Adipocyte (in vitro differentiated cells): ENCODE measurements at places on chromosomes 3 and 15.

GRCh38 chr3:195903950-195904290 is 4.4 kb downstream of the TNK2 start:
- no peak for DNase-seq

GRCh38 chr3:187484547-187485295 is 116.5 kb downstream of the RTP4 start:
- DNase-seq = no peak

- no peak for DNase-seq
Measured at GRCh38 chr3:172167892-172168648, 128.7 kb downstream of the FNDC3B start.

DNA sequence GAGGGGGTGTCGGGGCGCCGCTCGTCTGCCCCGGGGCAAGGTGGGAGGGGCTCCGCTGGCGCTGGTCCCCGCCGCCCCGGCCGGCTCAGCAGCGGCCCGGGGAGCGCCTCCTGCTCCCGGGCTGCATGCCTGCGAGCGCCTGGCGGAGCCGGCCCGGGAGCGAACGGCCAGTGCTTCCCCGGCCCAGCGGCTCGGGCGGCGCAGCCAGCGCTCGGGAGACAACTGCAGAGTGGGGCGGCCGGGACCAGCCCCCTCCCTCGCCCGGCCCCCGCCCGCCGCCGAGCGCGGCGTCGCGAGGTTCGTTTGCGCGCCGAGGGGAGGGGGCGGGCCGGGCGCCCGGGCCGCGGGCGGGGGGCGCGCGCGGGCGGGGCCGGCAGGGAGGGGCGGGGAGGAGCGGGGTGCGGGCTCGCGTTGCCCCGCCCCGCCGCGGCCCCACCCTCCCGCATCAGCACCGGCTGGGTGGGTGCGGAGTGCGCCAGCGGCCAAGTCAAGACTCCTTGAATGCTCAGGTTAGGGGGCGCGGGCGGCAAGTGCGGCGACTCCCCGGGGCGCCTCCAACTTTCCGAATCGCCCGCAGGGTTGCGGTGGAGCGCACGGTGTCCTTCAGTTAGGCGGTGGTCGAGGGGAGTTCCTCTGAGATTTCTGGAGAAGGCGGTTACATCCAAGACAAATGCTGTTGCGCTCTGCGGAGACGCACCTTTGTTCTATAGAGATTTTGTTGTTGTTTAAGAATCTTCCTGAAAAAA is at the start of gene RGMA:
Gene RGMA, minus strand, starts transcription at position 231 of the 746 bp plus-strand sequence. CDS start 279 bp downstream, outside the sequence.
- peak; percentile 40 for DNase-seq

DNA sequence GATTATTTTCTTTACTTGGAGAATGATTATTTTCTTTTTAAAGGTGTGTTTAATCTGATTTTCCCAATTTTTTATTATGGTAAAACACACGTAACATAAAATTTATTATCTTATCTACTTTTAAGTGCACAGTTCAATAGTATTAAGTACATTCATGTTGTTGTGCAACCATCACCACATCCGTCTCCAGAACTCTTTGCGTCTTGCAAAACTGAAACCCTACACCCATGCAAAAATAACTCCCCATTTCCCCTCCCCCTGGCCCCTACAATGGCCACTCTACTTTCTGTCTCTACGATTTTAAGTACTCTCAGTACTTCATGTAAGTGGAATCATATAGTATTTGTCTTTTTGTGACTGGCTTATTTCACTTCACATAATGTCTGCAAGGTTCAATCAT is 230.7 kb downstream of the SATB1 start:
- DNase-seq = no peak

DNA sequence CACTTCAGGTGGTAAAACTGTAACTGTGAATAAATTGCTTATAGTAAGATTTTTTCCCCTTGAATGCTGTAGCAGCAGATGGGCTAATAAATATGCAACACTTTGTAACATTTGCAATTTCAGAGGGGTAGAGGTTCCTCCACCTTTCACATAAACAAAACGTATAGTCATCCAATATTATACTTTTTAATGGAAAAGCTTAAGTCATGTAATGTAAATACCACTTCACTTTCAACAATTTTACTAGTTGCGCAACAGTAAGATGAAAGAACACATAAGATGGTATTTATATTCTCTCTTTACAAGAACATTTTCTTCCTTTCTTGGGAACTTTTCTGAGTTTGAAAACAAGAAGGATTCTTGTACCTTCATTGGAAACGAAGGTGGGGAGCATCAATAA is 56.6 kb upstream of the FAM3D start:
- peak; percentile 57 for DNase-seq

DNA sequence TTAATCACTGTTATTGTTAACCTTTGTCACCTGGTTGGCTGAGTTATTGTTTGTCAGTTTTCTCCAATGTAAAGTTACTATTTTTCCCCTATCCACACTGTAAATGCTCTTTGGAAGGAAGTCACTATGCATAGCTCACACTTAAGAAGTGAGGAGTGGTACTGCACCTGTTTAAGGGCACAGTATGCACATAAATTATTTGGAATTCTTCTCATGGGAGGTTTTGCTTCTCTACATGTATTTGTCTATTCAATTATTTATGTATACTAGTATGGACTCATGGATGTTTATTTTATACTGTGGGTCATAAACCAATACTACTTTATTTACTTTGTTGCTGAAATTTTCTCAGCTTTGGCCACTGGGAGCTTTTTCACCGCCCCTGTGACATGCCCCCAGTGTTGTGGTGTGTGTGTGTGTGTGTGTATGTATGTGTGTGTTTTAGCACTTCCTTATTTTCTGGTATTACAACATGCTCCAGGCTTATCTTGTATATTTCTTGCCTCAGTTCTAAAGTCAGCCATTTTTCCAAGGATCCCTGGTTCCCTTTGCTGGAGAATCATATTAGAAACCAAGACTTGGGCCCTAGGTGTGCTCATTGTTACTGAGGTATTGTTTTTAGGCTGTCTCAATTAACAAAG is 290.5 kb downstream of the KBTBD8 start:
- DNase-seq = no peak

- no peak for DNase-seq
Measured at GRCh38 chr3:14867936-14868570, 49.3 kb downstream of the FGD5 start.

DNA sequence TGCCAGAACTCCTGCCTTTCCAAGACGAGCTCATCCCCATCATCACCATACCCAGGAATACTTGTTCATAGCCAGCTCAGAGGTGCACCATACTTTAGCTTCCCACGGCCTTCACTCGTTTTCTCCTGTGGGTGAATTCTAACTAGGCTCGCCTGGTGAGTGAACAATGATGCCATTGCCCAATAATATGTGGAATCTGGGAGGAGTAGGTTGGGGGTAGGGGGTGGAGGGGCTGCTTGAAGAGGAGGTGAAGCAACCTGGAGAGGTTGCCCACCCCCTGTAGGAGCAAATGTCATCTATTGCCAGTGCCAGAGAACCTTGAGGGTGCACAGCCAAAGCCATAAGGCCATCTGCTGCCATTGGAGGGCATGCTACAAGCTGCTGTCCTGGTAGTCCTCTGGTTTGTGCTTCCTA is 592 bp upstream of the ZNF445 start:
- no peak for DNase-seq

- no peak for DNase-seq
Measured at GRCh38 chr3:128889139-128889894, 9.9 kb downstream of the ACAD9 start.

- no peak for DNase-seq
Measured at GRCh38 chr15:65778269-65778668, 13.8 kb downstream of the DENND4A start.

GRCh38 chr15:74270854-74271520 is 34.9 kb downstream of the CCDC33 start:
- DNase-seq = no peak

DNA sequence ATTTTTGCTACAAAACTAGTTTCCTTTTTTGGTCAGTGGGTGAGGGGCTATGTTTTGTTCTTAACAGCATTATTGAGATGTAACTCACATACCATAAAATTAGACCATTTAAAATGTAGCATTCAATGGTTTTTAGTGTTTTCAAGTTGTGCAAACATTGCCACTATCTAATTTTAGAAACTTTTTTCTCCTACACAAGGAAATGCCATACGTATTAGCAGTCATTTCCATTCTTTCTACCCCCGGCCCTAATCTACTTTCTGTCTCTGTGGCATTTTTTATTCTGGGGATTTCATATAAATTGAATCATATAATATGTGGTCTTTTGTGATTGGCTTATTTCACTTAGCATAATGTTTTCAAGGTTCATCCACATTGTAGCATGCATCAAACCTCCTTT is 55.0 kb upstream of the TIPARP start:
- peak; percentile 33 for DNase-seq

DNA sequence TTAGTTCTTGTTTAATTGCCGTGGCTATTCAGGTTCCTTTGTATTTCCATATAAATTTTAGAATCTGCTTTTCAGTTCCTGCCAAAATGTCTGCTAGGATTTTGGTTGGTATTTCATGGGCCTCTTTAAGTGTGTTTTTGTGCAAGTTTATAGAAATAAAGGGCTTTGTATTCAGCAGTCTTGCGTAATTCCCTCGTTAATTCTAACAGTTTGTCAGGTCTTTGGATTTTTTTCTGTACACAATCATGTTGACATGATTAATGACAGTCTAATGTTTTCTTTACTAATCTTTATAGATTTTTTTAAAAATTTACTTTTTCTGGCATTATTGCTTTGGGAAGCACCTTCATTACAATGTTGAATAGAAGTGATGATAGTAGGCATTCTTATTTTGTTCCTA is 120.9 kb downstream of the NEK11 start:
- no peak for DNase-seq

GRCh38 chr3:99845331-99845730 is 27.7 kb downstream of the CMSS1 start:
- DNase-seq = no peak

GRCh38 chr15:99707473-99708270 is 25.6 kb downstream of the LYSMD4 start:
- DNase-seq = peak; percentile 72

DNA sequence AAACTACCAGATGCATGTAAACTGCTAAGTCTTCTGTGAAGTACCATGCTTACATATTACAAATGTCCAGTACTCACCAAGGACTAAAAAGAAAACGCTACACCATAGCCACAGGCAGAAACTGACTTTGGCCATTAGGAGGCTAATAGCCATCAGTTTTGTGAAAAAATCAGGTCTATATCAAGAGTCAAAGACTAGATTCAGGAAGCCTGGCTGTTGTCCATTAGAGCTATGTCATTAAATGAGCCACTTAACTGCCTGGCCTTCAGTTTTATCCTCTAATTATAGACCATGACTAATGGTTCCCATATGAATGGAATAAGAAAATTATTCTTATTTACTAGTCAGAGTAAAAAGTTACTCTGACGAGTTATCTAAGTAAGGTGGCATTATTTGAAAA is 144.1 kb downstream of the VPS13C start:
- DNase-seq = peak; percentile 70

- DNase-seq = peak; percentile 49
Measured at GRCh38 chr3:187943677-187944389, 198.6 kb upstream of the BCL6 start.

DNA sequence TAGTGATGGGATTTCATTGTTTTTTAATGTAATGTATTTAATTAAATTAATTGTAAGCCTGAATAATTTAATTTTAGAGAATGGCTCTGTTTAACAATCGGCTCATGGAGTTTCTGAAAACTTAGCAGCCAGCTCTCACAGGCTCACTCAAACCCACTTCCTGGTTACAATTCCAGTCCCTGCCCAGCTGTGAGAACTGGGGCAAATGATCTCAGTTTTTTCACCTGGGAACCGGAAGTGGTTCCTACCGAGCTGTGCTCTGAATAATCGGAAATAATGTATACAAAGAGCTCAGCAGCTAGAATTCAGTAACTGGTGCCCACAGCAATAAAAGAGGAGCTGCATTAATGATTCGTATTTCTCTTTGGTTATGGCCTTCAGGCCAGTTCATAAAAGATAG is 244.3 kb upstream of the MCTP2 start:
- no peak for DNase-seq

DNA sequence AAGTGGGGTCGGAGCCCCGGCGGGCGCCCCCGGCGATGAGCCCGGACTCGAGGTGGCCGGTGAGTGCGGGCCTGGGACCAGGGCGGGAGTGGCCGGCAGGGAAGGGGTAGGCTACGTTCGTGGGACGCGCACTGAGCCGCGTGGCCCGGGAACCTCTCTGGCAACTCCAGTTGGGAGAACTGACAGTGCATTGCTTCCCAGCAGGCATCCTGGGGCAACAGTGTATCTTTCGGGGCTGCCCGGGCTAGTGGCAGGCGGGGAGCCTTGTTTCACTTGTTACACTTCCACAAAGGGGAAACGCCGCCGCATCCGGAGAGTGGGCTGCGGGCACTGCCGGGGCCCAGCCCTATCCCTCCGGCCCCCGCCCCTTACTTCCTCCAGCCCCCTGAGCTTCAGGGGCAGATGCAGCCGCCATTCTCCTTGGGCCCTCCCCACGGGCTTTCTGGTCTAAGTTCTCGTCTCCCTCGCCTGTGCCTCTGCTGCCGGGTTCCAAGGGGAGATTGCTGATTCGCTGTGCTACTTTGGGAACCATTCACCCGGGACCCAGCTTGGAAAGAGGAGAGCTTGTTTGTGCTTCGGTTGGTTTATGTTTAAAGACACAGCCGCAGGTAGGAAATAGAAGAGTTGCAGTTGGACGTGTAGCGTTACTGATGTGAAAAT is 675 bp downstream of the BRPF1 start:
- DNase-seq = peak; percentile 61

DNA sequence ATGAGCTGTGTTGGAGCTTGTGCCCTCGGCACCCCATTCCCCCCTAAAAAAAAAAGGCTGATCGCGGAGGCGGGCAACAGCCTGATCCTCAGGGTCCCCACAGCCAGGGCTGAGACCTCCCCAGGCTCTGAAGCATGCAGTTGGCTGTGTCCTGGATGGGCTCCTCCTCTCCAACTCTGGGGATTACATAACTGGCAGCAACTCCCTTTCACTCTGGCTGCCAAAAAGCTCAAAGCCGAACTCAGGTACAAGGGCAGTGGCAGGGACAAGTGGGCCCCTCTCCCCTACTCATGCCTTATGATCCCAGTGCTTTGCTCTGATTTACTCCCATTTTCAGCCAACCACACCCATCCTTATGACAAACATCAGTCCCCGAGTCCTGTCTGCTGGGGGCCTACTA is 18.3 kb downstream of the TPRA1 start:
- DNase-seq = no peak

- no peak for DNase-seq
Measured at GRCh38 chr3:188212308-188212969, 58.5 kb downstream of the LPP start.

- no peak for DNase-seq
Measured at GRCh38 chr15:95410757-95411156, 919.7 kb upstream of the NR2F2 start.

- no peak for DNase-seq
Measured at GRCh38 chr3:30082652-30083051, 523.7 kb upstream of the TGFBR2 start.
